ENCODE measurements at places on chromosomes 6 and 20.

- DNase-seq: no peak
Measured at GRCh38 chr6:10351791-10352190, 63.1 kb downstream of the TFAP2A start.

GRCh38 chr6:34663831-34664255, 32.7 kb downstream of the ILRUN start:
- DNase-seq: no peak

DNA sequence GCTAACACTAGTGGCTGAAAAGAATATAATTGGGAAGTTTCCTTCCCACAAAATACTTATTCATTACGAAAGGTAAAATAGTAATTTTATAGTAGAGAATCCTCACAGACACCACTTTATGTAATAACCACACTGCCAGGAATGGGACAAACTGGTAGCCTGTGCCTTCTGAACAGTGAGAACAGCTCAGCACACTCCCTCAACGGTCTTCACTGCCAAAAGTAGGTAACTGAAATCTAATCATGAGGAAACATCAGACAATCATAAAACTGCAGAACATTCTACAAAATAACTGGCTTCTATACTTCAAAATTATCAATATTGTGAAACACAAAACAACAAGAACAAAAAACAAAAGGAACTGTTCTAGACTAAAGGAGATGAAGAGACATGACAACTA, 44.1 kb downstream of the NUP153 start:
- no peak for DNase-seq

GRCh38 chr6:132458887-132459604, 53.9 kb downstream of the STX7 start:
- DNase-seq: no peak

Data from Panc1 (cell line).